A673 (cell line): ENCODE measurements at places on chromosomes 1 and 21. TPM values are rescaled to one million over a fixed set of nuclear protein-coding genes. Genes with fewer than 3 reads are reported as not detected.
A peak's percentile ranks its signal among the peaks of the same experiment; 100 is the strongest.

GRCh38 chr1:234515411-234515810, 36.4 kb upstream of the TARBP1 start:
- no peak overlapping the region for H3K4me3 ChIP-seq
- H3K4me1 ChIP-seq: peaks cover 73% of the 10 kb centered on the region
- H3K27ac ChIP-seq: peak overlapping the region; percentile 93
- DNase-seq: no peak
- H3K27me3 ChIP-seq: no peaks in the 10 kb centered on the region

- H3K27me3 ChIP-seq: no peaks in the 10 kb centered on the region
- peaks cover 12% of the 10 kb centered on the region for H3K4me1 ChIP-seq
- no peak overlapping the region for H3K4me3 ChIP-seq
Measured at GRCh38 chr1:53502641-53503432, 43.6 kb downstream of the DMRTB1 start.

- peak overlapping the region; percentile 10 for H3K27ac ChIP-seq
- no peak overlapping the region for H3K4me3 ChIP-seq
- no peaks in the 10 kb centered on the region for H3K36me3 ChIP-seq
- DNase-seq: peak; percentile 66
- H3K27me3 ChIP-seq: no peaks in the 10 kb centered on the region
Measured at GRCh38 chr1:212110617-212111016, 75.1 kb downstream of the DTL start.

DNA sequence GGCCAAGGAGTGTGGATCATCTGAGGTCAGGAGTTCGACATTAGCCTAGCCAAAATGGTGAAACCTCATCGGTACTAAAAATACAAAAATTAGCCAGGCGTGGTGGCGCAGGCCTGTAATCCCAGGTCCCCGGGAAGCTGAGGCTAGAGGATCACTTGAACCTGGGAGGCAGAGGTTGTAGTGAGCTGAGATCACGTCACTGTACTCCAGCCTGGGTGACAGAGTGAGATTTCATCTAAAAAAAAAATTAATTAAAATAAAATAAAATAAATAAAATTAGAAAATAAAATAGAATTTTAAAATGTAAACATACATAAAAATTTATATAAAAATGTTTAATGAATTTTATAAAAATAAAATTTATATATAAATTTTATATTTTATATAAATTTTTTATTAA, 5.8 kb upstream of the VPS26C start:
- H3K27ac ChIP-seq: no peak overlapping the region
- H3K27me3 ChIP-seq: no peaks in the 10 kb centered on the region
- peaks cover 8% of the 10 kb centered on the region for H3K4me1 ChIP-seq
- no peak for DNase-seq
- no peaks in the 10 kb centered on the region for H3K36me3 ChIP-seq

- no peaks in the 10 kb centered on the region for H3K4me1 ChIP-seq
- H3K36me3 ChIP-seq: no peaks in the 10 kb centered on the region
- H3K27ac ChIP-seq: no peak overlapping the region
- no peak for DNase-seq
- H3K4me3 ChIP-seq: no peak overlapping the region
Measured at GRCh38 chr1:236067854-236068454, 3.1 kb upstream of the NID1 start.

GRCh38 chr1:6666696-6667095, 34.9 kb downstream of the DNAJC11 start:
- H3K36me3 ChIP-seq: peaks cover 15% of the 10 kb centered on the region
- no peaks in the 10 kb centered on the region for H3K27me3 ChIP-seq
- no peaks in the 10 kb centered on the region for H3K4me1 ChIP-seq
- H3K4me3 ChIP-seq: no peak overlapping the region

DNA sequence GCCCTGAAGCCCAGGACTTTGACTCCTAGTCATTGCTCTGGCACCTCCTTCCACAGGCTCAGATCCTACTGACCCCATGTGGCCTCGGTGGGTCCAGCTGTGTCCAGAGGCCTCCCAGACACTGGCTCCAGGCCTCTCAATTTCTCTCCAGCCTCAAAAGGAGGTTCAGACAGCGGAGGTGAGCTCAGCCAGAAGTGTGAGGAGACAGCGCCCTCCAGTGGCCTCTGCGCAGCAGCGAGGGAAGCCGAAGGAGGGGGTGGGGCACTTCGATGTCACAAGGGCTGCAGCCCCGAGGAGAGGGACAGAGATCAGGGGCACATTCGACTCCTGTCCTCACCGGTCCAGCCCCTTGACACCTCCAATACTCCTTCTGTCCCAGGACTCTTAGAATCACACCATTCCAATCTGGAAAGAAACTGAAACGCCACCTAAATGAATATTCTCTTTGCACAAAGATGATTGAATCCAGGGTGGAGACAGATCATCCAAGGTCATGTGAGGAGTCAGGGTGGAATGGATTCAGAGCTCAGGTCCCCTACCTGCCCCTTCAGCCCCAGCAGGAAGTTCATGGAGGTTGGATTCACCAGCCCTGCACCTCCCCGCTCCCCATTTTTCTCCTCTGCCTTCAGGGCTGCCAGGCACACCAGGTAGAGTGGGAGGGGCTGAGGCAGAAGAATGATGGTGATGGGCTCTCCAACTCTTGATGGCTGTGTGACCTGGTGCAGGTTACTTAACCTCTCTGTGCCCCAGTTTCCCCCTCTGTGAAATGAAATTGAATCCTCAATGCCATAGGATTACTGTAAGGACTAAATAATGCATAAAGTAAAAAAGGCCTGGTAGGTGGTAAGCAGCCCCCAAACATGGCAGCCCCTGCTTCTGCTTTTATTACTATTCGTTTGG, 34.8 kb upstream of the ZBTB40 start:
- H3K4me1 ChIP-seq: no peaks in the 10 kb centered on the region
- peak; percentile 81 for DNase-seq
- no peaks in the 10 kb centered on the region for H3K27me3 ChIP-seq
- H3K4me3 ChIP-seq: no peak overlapping the region
- no peak overlapping the region for H3K27ac ChIP-seq

DNA sequence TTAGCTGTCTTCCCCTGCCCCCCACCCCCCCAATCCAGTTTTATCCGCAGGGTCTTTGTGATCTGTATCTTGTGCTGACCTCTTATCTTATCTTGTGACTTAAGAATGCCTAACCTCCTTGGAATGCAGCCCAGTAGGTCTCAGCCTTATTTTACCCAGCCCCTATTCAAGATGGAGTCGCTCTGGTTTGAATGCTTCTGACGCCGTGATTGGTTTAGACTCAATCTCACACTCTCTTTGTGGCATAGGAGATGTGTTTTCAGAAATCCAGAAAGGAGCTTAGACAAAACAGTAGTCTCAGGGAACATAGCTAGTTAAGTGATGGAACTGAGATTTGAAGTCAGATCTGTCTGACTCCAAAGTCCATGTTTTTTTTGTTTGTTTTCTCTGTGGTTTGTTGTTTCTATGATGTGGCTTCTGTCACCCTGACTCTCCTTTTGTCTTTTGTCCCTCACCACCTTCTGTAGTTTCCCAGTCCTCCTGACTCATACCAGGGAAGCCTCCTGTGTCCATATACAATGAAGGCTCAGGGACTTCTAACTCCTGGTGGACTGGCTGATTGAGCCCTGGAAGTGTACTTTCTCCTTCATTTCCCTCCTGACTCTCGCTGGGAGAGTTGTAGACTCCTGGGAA, 18.1 kb upstream of the USP24 start:
- H3K36me3 ChIP-seq: no peaks in the 10 kb centered on the region
- DNase-seq: no peak
- no peak overlapping the region for H3K27ac ChIP-seq
- H3K4me1 ChIP-seq: no peaks in the 10 kb centered on the region
- no peak overlapping the region for H3K4me3 ChIP-seq
- no peaks in the 10 kb centered on the region for H3K27me3 ChIP-seq

DNA sequence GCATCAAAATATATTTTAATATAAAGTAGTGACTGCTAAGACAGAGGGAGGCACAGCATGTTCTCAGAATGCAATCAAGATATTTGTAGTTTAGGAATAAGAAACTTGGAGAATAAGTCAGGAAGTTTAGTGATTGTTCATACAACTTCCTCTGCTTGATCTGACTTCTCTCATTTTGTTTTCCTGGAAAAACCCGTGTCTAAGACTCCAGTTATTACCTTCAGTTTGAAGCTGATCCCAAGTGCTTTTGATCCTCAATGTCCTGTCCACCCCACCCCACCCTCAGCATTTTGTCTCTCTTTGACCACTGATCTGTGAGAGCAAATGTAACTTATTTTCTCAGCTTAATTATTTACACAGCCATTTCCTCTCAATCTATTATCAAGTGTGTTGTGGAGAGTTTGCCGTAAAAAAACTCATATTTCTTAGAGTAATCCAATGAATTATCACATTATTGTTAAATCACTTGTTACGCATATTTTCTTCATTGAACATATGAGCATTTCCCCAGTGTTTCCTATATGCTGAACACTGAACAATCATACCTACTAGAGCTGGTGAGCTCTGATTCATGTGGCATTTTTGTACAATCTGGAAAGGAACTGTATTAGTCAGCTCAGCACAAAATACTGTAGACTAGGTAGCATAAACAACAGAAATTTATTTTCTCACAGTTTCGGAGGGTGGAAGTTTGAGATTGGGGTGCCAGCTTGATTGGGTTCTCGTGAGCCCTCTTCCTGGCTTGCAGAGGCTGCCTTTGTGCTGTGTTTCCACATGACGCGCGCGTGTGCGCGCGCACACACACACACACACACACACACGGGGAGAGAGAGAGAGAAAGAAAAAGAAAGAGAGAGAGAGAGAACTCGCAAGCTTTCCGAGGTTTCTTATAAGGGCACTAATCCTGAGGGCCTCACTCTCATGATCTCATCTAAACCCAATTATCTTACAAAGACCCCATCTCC, 65.5 kb upstream of the DPYD start:
- H3K27me3 ChIP-seq: no peaks in the 10 kb centered on the region
- no peaks in the 10 kb centered on the region for H3K36me3 ChIP-seq
- no peak overlapping the region for H3K27ac ChIP-seq
- no peaks in the 10 kb centered on the region for H3K4me1 ChIP-seq
- H3K4me3 ChIP-seq: no peak overlapping the region
- no peak for DNase-seq

DNA sequence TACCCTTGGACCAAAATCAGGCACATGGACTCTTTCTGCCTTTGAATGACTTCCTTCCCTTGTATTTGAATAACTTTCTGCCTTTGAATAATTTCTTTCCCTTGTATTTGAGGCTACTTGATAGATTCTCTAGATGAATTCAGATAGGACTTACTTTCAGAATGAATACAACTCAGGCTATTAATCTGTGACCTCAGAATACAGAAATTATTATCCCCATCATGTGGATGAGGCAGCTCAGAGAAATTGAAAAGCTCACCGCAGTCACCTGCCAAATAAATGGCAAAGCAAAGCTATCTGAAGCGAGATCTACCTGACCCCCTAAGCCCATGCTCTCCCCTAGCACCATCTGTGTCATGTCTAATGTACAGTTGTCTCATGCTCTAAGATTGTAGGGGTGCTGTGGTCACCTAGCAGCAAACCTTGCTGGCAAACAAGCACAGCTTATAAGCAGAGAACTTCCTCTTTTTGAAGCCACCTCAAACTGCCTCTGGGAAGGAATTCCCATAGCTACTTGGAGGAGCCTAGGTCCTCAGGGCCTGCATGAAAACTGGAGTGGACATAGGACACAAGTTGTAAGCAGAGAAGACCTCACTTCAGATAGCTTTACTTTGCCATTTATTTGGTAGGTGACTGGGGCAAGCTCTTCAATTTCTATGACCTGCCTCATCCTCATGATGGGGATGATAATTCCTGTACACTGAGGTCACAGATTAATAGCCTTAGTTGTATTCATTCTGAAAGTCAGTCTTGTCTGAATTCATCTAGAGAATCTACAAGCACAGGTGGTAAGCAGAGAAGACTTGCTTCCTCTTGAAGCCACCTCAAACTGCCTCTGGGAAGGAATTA, 66.1 kb downstream of the FASLG start:
- H3K4me1 ChIP-seq: no peaks in the 10 kb centered on the region
- no peaks in the 10 kb centered on the region for H3K36me3 ChIP-seq
- DNase-seq: no peak
- no peaks in the 10 kb centered on the region for H3K27me3 ChIP-seq
- no peak overlapping the region for H3K4me3 ChIP-seq

DNA sequence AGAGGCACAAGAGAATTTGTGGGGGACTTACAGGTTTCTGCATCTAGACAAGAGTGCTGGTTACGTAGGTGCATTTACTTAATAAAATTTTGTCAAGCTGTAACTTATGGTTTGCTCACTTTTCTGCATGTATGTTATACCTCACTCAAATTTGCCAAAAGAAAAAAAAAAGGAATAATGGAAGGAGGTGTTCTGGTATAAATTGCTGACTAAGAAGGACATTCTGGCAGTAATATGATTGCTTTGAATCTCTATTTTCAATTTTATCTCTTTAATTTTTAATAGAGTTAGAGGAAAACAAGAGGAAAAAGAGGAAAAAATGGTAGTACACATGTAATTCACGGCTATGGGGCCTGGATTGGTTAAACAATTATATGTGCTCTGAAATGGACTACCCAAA, 119.5 kb downstream of the DUSP10 start:
- no peaks in the 10 kb centered on the region for H3K27me3 ChIP-seq
- H3K27ac ChIP-seq: no peak overlapping the region
- H3K4me3 ChIP-seq: no peak overlapping the region

DNA sequence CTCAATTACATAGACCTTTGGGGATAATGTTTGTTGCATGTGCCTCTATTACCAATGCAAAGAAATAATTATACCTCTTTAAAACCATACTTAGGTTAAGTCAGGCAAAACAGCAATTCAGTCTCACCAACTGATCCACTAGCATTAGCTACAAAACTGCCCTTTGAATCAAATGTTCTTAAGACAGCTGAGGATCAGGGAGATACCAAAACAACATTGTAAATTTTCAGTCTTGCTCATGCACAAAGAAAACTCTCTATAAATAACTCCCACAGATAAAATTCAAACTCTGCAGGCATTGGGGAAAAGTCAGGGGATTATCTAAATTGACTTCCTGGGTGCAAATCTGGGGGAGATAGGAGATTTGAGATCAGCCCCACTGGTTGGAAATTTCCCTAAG, 100.9 kb upstream of the DPT start:
- H3K4me3 ChIP-seq: no peak overlapping the region
- H3K36me3 ChIP-seq: no peaks in the 10 kb centered on the region
- no peak overlapping the region for H3K27ac ChIP-seq
- peak; percentile 5 for DNase-seq
- H3K4me1 ChIP-seq: peaks cover 37% of the 10 kb centered on the region

GRCh38 chr1:155776414-155776813, 80.6 kb downstream of the GON4L start:
- DNase-seq: peak; percentile 36
- H3K27ac ChIP-seq: no peak overlapping the region
- H3K27me3 ChIP-seq: no peaks in the 10 kb centered on the region
- H3K4me3 ChIP-seq: no peak overlapping the region

Gene AMY2A
- total RNA-seq: not detected in 2 replicates

Gene PMVK
- total RNA-seq: 30.8 and 34.4 TPM in 2 replicates

Gene TMEM61
- not detected in 2 replicates for total RNA-seq
